ENCODE measurements at places on chromosomes 4 and X.

DNA sequence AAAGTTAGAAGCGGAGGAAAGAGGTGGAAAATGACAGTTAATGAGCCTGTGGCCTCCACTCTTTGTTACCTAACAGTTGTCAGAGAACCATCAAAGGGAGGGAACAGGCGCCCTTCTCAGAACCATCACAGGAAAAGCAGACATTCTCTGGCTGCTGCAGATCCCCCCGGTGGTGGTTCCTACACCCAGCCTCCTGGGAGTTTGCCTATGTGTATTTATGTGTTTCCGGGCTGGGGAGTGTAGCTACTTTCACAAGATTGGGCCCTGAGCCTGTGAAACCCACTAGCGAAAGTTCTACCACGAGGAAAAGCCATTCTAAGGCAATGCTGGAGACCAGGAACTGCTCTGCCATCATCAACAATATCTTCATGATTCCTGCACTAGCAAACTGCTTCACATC lies 52.7 kb upstream of the BCOR start:
- no peak for DNase-seq

- DNase-seq = no peak
Observed at GRCh38 chr4:162126729-162127128, 37.1 kb downstream of the FSTL5 start.

- DNase-seq = no peak
Observed at GRCh38 chrX:71228063-71228642, 5.1 kb downstream of the GJB1 start.

- DNase-seq = no peak
Observed at GRCh38 chr4:177033632-177034031, 240.9 kb upstream of the VEGFC start.

DNA sequence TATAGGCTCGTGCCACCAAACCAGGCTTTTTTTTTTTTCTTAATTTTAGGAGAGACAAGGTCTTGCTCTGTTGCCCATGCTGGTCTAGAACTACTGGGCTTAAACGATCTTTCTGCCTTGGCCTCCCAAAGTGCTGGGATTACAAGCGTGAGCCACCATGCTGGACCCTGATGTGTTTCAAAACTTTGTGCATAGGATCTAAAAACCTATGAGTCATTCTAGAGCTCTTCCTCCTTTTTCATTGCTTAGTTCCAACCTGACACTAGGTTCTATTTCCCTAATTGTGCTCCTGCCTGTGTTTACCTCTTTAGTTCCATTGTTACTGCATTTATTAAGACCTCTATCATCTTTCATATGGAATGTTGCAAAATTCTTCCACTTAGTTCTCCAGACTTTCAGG lies 57.3 kb downstream of the HPGD start:
- DNase-seq = no peak

- DNase-seq = peak; percentile 34
Observed at GRCh38 chr4:80788798-80789197, 241.7 kb upstream of the BMP3 start.

DNA sequence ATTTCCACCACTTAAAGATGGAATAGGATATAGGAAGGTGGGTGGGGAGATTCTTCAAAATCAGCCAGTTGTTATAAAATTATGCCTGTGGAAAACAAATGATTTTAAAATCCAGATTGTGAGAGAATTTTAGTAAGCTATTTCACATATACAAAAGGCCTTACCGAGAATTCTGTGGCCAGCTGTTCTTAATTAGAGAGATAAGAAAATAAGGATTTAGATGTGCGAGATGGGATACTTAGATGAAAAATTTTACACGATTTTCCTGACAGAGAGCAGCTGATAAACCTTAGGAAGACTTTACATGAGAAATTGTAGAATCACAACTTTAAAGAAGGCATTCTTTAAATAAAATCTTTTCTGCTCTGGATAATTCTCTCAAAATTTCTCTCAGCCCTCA lies 94.5 kb upstream of the IQCM start:
- no peak for DNase-seq

- no peak for DNase-seq
Observed at GRCh38 chr4:66972087-66972486, 573.2 kb downstream of the CENPC start.

DNA sequence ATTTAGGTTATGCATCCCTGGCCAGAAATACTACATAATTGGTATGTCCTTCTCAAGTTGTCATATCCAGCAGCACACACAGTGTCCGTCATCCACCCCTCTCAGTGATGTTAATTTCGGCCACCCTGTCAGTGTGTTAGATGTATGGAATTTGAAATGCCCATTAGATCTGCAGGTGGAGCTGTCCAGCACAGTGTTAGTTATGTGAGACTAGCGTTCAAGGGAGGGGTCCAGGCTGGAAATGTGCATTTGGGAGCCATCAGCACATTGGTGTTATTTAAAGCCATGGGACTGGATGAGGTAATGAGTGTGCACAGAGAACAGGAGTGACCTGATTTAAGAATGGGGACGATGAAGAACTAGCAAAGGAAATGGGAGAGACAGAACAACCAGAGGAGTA lies 22.4 kb downstream of the ANAPC4 start:
- DNase-seq = no peak

- no peak for DNase-seq
Observed at GRCh38 chrX:84156821-84157220, 31.2 kb downstream of the RPS6KA6 start.

GRCh38 chr4:24895461-24895860 lies 17.4 kb downstream of the CCDC149 start:
- no peak for DNase-seq

GRCh38 chrX:11130136-11130535 lies 19.0 kb downstream of the HCCS start:
- no peak for DNase-seq

DNA sequence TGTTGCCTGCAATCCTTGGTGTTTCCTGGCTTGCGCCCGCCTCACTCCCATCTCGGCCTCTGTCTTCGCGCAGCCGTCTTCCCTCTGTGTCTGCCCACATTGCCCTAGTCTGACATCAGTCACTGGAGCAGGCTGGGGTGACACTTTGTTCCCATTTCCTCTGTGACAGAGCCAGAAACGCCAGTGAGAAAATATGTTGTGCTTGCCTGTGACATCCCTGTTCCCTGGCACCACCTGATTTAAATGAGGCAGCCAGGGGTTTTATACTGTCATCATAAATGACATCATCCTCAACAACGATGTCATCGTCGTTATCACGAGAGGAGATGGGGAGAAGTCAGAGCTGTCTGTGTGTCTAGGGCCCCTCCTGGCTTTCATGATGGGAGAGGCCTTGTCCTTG lies 29.1 kb downstream of the ZNF185 start:
- no peak for DNase-seq

DNA sequence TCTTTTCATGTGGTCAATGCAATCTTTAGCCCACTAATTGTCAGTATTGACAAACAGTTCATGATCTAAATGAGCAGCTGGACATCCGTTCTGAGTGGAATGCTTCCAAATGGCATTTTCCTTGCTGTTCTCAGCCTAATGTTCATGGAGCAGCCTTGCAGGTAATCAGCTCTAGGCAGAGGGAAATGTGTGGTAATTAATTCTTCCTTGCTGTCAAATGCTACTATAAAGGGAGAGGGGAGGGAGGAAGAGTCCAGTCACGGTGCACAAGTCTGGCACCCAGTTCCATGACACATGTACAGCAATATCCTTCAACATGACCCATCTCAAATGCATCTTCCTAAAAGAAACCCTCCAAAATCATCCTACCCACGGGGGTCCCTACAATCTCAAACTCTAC lies 88.5 kb downstream of the LDB2 start:
- no peak for DNase-seq

- DNase-seq = no peak
Observed at GRCh38 chr4:58809366-58809765, 1699.2 kb upstream of the IGFBP7 start.

DNA sequence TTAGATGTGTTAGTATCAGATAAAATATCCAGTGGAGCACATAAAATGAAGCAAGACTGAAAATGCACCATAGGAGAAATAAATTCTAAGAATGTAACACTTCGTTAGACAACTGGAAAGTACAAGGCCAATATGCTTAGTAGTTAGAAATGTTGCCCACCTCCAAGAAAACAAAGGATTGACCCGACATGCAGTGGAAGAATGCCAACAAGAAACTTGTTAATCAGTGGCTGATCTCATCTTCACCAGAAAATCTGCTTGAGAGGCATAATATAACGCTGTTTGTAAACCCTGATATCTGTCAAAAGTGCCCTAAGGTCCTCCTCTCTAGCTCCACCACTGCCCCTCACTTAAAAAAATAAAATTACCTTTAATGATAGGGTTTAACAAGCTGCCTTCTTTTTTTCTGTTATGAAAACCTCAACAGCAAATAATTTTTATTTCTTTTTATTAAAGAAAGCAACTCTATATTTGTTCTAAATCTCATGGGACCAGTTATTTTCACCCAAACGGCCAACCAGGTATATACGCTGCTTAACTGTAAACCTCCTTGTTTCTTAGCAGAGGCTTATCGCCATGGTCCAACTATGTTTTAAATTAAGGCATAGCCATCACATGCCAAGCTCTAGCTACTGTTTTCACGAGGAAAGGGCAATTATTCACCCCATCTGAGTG lies 1.8 kb downstream of the RASGEF1B start:
- no peak for DNase-seq

DNA sequence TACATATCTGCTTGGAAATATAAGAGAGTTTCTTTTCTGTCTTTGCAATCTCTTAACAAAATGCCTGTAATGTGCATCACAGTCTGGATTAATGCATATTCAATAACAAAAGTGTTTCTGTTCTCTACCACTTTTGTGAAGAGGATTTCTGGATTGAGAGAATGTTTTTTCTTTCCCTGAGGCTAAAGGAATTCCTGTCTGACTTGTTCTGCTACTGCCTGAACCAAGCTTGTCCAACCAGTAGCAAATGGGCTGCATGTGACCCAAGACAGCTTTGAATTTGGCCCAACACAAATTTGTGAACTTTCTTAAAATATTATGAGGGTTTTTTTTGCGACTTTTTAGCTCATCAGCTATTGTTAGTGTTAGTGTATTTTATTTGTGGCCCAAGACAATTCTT lies 1133.9 kb downstream of the SH3BGRL start:
- no peak for DNase-seq

All from retinal pigment epithelial cell (primary cell).